ENCODE measurements at places on chromosomes 1 and 21. TPM values are rescaled to one million over a fixed set of nuclear protein-coding genes. Genes with fewer than 3 reads are reported as not detected.
A peak's percentile ranks its signal among the peaks of the same experiment; 100 is the strongest.

- ATAC-seq = no peak
These were observed 13.9 kb downstream of the RC3H1 start for GRCh38 chr1:174008269-174008668.

GRCh38 chr1:22518379-22518778, 44.9 kb upstream of the EPHA8 start:
- ATAC-seq = no peak

- peak; percentile 78 for ATAC-seq
These were observed 12.3 kb downstream of the RCC1 start for GRCh38 chr1:28518000-28518744.

- no peak for ATAC-seq
These were observed 103.4 kb downstream of the VPS13D start for GRCh38 chr1:12333036-12333785.

DNA sequence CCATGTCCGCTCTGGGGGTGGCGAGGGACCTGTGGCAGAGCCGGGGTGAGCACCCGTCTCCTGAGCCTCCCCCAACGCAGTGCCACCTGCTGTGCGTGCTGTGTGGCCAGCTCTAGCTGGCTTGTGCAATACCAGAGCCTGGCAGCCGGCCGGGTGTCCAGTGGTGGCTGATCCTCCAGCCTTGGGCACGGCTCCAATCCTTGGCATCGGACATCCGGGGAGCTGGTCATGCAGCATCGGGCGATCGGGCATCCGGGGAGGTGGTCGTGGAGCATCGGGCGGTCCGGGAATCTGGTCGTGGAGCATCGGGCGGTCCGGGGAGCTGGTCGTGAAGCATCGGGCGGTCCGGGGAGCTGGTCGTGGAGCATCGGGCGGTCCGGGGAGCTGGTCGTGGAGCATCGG, 8.1 kb downstream of the SLX9 start:
- no peak for ATAC-seq

- ATAC-seq = no peak
These were observed 259.4 kb downstream of the FAF1 start for GRCh38 chr1:50700621-50701020.

DNA sequence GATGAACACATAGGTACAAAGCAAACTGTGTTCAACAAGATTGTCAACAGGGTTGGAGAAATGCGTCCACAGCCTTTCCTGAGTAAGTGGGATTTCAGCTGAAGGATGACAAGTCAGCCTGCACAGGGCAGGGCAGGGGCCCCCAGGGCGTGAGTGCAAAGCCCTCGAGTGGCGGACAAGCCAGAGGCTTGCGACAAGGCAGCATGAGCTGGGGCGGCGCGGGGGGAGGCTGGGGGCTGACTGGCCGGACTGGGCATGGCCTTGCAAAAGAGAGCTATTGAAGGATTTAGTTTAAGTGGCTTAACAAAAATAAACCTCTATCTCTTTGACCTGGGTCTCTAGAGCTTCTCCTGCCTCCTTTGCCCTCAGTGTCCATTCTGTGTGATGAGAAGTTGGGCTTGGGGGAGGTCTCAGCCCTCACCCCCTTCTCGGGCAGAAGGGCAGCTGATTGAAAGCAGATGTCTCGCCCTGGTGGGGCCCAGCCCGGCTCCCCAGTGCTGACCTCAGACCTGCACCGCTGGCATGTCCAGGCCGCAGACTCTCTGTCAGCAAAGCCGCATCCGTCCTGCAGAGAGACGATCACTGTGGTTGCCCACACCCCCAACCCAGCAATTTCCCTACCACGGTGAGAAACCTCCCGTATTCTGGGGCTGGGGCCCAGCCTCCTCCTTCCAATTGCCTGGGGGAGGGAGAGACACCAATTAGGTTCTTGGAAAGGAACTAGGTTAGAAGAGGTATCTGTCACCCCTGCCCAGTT, 24.3 kb upstream of the EPS8L3 start:
- no peak for ATAC-seq

DNA sequence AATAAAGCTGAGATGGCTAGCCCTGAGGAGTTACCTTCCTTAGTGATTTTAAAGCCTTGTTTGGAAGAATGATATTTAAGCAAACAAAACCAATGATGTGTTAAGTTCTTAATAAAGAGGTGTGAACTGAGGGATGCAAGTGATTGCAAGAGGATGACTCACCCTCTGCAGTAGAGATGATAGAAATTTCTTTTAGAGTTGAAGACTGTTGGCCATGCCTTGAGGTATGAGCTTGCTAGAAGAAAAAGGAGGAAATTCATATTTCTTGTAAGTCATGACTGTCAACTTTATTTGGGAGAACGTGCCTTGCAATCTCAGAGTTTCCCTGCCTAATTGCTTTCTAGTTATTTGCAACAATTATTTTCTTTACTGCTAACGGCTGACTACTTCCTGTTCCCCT, 94.7 kb downstream of the PLA2G4A start:
- peak; percentile 85 for ATAC-seq

DNA sequence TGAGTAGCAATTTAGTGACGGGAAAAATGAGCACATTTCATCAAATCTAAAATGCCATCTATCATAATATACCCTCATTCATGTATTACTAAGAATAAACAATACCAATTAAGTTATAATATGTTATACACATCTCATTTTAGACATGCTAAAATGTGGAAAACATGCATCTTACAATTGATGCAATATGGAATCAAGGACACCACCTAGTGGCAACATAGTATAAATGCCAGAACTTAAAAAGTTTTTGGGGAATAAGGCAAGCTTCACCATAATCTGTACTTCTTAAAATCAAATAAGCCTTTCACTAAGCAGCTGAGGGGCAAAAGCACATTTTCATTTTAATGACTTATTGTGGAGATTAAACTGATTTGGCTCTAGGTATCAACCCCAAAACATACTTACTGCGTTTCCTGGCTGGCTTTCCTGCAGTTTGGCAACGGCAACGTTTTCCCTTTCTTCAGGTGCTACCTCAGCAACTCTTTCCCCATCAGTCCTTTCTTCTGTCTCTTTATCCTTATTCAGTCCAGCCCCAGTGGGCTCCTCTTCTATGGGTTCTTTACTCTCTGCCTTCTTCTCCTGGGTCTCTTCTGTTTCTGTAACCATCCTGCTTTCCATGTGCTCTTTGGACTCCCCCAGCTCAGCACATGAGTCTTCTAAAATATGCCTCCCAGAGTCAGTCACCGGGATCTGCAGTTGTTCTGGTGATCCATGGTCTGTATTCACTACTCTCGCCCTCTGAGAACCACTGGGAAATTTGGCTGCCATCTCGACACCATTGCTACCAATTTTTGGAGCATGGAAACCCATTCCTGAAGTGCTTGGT, 11.4 kb downstream of the SDE2 start:
- ATAC-seq = peak; percentile 55

- ATAC-seq = no peak
These were observed 288.0 kb upstream of the PRMT6 start for GRCh38 chr1:106768501-106768900.

DNA sequence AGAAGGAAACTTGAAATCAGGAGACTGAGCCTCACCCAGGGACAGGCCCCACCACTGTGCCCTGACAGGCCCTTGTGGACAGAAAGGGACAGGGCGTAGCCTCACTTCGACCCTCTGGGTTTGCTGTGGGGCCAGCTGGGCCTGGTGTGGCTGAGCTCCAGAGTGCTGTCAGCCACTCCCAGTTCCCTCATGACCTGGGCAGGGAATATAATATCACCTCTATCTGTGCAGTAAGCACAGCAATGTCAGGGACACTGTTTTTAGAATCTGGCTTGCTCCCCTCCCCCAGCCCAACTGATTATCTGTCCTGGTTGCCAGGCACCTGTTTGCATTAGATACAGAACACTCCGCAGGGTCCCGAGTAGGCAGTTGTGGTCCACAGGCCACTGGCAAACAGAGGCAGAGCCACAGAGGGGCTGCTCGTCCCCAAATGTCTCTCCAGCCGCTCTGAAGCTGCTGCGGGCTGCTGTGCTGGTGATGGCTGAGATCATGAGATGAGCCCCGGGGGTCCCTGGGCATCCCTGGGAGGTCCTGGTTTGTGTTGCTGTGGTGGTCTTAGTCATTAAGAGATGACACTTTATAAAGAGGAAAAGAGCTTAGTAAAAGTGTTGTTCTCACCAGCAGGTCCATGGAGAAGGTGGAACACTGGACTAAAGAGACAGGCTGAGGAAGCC, 51.6 kb downstream of the ETS2 start:
- ATAC-seq = no peak

GRCh38 chr1:3455670-3456448, 1.4 kb downstream of the ARHGEF16 start:
- ATAC-seq = no peak

GRCh38 chr1:39063191-39063590, 37.0 kb downstream of the NDUFS5 start:
- ATAC-seq = no peak

DNA sequence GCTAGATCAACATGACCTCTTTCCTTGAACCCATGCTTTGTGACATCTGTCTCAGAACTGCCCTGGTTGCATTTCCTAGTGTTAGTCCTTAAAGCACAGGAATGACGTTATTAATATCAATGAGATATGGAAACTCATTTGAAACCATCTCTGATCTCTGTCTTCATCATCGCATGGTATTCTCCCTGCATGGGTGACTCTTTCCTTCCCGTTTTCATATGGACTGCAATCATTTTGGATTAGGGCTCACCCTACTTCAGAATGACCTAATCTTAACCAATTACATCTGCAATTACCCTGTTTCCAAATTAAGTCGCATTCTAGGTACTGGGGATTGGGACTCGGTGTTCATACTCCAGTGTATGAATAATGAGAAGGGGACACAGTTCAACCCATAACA, 41.7 kb upstream of the DISC1 start:
- ATAC-seq = no peak

DNA sequence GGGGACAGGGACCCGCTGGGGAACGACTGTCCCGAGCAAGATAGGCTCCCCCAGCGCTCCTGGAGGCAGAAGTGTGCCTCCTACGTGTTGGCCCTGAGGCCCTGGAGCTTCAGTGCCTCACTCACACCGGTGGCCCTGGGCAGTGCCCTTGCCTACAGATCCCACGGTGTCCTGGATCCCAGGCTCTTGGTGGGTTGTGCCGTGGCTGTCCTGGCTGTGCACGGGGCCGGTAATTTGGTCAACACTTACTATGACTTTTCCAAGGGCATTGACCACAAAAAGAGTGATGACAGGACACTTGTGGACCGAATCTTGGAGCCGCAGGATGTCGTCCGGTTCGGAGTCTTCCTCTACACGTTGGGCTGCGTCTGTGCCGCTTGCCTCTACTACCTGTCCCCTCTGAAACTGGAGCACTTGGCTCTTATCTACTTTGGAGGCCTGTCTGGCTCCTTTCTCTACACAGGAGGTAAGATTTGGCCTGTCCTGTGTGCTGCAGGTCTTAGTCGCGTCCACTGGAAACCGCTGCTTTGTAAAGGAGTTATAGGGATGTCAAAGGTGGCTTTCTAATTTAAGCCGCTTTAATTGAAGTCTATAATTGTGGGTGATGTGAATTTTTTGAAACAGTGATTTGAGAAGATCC, 717 bp downstream of the UBIAD1 start:
- ATAC-seq = peak; percentile 44

DNA sequence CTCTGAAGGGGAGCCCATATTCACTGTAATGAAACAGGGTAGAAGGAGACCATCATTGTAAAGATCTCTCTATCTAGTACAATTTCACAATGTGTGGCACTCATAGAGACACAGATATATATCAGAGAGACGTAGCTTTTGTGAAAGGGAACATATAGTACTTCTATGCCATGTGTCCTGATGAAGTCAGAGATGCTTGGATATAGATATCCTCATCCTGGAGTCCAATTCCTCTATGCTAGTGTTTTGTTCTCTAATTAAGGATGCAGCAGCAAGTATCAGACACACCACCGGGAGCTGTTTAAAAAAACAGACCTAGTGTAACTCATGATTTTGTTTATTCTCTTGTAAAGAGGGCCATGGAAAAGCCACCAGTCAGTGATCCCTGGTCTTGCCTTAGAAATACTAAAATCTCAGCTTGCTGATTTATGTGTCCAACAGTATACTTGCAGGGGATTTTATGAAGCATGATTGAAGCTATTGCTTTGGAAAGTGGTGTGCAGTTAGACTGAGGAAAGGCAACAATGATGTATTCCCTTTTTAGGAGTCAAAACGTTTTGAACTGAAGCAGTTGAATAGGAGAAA, 2.5 kb downstream of the NCAM2 start:
- ATAC-seq = no peak

DNA sequence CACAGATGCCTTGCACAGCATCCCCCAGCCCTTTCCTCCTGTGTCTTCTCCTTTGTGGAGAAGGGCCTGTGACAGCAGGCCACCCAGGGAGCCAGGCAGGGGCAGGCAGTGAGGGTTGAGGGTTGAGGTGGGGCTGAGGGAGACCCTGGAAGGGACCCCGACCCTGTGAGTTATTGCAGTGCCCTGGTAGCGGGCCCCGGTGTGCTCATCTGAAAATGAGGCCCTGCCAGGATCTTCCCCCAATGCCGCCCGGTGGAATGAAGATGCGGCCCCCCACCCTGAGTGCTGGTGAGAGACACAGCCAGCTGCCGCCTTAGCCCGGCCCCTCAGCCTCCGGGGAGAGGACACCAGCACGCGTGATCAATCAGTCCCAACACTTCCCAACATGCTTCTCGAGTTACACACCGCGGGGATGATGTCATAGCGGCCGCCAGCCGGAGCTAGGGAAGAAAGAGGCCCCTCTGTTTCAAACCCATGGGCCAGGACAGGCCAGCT, 36.2 kb upstream of the ACTRT2 start:
- no peak for ATAC-seq

- no peak for ATAC-seq
These were observed 35.1 kb upstream of the SLC30A10 start for GRCh38 chr1:219963432-219963831.

Gene MUL1
- total RNA-seq = 17.1 TPM

Gene PAQR6
- total RNA-seq = 2.0 TPM

Gene SV2A
- 0.20 TPM for total RNA-seq

Gene CD5L
- total RNA-seq = not detected

Gene AMPD1
- not detected for total RNA-seq

Gene DPT
- total RNA-seq = 0.56 TPM

Gene LCE1C
- total RNA-seq = 1.00 TPM

Gene CCT8
- total RNA-seq = 105 TPM

Gene OPRD1
- not detected for total RNA-seq

Gene RNPC3
- 7.3 TPM for total RNA-seq

Gene NOTCH2NLA
- 33.6 TPM for total RNA-seq

Gene IPP
- 10.4 TPM for total RNA-seq

All from esophagus mucosa (tissue), 1 donor.